Activated CD4-positive, CD25-positive, alpha-beta regulatory T cell treated with anti-CD3 and anti-CD28 coated beads, Interleukin-2, amount 50 U/mL, for 16 hours (primary cell): ENCODE measurements at places on chromosomes 2 and 18.

GRCh38 chr2:191800874-191801273 lies 46.0 kb downstream of the CAVIN2 start:
- DNase-seq, result no peak

DNA sequence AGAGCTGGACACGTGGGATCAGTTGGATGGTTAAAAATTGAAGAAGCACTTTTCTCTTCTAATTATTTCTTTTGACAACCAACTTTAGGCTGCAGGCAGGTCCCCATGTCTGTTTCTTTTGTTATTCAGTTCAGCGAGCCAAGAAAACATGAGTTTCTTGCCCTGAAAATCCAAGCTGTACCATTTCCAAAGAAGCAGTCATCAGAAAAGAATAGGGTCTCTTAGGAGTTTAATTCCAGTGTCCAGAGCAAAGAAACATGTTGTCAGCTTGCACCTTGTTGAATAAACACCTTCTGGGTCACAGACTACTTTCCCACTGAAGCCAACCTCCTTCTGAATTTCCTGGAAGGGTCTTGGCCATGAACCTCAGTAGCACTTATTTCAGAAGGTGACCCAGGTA lies 170.5 kb upstream of the COPS8 start:
- DNase-seq, result no peak

GRCh38 chr18:73791081-73791480 lies 356.6 kb downstream of the FBXO15 start:
- no peak for DNase-seq

GRCh38 chr18:23406271-23406787 lies 46.8 kb upstream of the RIOK3 start:
- no peak for DNase-seq

GRCh38 chr18:63407734-63408133 lies 14.5 kb downstream of the VPS4B start:
- no peak for DNase-seq

- DNase-seq, result no peak
Observed at GRCh38 chr2:32632089-32632488, 4.2 kb downstream of the TTC27 start.

- no peak for DNase-seq
Observed at GRCh38 chr2:218782528-218782844, 539 bp downstream of the CYP27A1 start.

- DNase-seq, result no peak
Observed at GRCh38 chr2:38301340-38301968, 75.6 kb downstream of the ATL2 start.

DNA sequence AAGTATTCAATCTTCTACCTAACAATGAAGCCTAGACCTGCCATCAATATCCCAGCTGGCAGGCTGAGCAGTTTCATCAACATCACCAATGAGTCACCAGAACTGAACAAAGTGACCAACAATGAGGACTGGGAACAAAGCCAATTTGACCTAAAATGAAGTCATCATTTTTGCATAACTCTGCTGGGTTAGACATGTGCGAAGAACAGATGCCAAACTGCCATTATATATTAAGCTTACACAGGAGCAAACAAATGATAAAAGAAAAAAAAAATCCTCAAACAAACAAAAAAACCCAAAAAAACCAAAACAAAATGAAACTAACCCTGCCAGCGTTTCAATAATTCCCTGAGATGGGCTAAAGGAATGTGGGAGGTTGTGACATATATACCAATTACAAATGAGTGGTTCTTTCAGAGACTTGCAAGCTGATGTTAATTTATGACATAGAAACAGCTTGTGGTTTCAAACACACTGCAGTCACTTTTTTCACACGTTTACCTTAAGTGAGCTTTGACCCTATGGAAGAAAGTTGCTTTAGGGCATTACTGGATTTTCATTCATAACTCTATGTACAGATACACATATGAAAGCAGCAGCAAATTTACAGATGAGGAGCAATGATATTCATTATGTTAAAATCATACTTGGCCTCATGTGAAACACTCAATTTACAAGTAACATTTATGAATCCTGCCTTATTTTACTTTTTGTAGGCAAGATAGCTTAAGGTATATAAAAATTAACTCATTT lies 56.9 kb upstream of the CCDC141 start:
- no peak for DNase-seq

GRCh38 chr2:240629968-240630770 lies 4.9 kb downstream of the GPR35 start:
- DNase-seq, result no peak

DNA sequence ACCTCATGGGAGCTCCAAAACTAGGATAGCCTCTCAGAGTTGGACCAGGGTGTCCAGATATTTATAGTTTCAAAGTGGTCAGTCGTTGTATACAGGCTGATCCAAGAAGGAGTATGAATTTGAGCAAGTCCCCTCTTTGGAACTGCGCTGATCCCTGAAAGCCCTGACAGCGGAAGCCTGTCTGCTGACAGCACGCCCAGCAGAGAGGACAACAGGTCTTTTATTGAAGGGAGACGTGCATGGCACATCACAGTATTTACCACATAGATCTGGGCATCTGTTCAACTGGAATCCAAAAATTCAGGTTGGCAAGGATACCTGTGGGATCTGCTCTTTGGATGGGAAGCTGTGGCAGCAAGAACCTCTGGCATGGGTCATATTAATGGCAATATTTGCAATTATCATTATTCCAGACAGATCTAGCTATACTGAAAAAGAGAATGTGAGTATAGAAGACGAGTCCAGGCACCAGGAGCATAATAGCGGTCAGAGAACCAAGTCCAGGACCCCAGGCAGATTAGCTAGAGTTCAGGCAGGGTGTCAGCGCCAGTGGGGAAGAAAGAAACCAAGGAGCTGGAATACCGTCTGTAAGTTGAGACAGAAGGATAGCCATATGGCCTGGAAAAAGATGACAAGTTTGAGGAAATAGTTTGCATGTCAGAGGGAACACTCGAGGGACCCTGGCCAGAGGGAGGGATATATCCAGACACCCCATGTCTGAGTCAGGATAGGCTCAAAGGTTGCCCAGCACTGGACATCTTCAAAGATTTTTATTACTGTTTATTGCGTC lies 260.4 kb upstream of the FANCL start:
- no peak for DNase-seq

- no peak for DNase-seq
Observed at GRCh38 chr18:43760010-43760409, 482.7 kb upstream of the SYT4 start.

DNA sequence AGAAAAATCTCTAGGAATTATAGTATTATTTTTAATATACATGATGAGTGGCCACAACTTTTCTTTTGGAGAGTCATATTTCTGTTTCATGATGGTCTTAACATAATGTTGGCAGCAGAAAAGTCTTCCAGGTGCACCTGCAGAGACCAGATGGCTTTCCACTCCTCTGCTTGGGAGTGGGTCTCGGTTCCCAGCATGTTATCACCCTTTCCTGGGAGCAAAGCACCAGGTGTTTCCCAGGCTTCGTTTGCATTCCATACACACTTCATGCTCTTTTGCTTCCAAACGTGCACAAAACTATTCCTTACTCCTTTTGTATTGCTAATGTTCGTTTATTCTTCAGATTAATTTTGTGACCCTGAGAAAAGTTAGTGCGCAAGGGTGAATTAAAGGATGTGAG lies 305.2 kb downstream of the CDH2 start:
- DNase-seq, result no peak

DNA sequence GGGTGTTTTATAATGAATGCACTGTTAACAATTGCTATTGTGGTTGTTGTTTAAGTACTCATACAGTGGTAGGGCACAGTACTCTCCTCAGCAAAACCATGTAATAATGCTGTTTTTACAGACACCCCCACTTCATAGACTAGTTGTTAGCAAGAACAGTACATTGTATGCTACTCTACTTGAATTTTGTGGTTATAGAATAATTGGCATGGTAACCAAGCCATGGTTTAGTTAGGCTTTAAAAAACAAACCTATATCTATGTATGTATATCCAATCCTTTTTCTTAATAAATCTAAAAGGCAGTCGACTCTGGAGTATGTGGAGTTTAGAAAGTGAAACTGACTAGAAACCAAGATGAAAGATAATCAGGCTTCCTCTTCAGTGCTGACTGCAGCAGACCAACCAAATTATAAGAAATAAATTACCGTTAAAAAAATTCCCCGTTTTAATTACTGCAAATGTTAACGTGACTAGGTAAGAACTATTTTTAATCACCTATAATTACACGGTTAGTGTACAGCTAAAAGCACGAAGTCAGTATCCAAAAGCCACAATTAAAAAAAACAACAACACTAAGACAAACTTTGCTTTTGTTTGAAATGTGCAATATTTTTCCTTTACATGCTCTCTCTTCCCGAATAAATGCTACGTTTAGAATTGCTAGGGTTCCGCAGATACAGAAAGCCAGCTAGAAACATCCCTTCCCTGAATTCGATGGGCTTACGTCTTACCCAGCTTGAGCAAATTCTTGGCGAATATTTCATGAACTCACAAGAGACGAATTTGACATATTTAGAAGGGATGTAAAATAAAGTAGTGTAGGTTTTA lies 113.3 kb upstream of the SERTAD2 start:
- DNase-seq, result no peak

DNA sequence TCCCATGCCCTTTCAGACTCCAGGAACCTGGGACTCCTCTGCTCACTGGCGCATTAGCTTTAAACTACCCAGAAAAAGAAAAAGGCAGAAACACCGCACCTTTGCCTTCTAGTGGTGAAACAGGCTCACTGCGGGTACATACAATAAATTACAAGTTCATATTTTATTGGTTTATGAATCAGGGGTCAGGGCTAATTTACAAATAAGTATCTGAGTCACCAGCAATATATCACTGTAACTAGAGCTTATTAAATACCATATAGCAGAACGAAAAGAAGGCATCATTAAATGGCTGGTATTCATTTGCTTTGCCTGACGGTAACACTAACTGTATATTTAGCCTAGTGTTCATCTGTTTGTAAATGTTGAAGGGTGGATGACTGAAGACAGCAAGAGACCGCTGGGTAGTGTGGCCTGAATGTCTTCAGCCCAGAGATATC lies 26.9 kb upstream of the DTNB start:
- DNase-seq, result no peak

DNA sequence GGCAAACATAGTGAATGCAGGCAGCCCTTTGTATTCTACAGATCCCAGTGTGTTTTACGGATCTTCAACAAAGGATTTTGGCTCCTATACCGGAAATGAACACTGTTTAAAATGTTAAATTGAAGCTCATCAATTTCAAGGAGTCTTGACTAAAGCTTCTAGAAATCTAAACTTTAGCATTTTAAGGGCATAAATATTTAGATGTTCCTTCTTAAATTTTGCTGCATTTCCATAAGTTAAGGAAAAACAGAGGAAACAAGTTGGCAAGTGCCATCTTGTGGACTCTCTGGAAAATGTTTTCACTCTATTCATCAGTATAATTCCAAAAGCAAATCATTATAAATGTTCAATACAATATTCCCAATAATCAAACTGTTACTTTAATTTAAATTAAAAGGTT lies 19.6 kb downstream of the CHN1 start:
- no peak for DNase-seq

DNA sequence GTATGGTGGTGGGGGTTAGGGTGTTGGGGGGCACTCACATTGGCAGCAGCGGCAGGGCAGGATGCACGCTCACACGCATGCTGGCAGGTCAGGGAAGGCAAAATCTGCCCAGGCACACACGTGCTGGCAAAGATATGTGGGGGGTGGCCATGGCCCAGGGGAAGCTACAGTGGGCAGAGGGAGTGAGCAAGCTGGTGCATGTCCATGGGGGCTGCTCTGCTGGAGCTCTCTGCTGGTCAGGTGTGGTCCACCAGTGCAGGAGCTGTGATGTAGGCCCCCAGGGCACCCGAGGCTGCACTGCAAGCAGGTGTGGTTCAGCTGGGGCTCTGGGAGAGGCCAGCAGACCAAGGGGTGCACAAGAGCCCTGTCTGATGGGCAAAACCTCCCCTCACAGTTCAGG lies 491.5 kb upstream of the TNP1 start:
- DNase-seq, result no peak

DNA sequence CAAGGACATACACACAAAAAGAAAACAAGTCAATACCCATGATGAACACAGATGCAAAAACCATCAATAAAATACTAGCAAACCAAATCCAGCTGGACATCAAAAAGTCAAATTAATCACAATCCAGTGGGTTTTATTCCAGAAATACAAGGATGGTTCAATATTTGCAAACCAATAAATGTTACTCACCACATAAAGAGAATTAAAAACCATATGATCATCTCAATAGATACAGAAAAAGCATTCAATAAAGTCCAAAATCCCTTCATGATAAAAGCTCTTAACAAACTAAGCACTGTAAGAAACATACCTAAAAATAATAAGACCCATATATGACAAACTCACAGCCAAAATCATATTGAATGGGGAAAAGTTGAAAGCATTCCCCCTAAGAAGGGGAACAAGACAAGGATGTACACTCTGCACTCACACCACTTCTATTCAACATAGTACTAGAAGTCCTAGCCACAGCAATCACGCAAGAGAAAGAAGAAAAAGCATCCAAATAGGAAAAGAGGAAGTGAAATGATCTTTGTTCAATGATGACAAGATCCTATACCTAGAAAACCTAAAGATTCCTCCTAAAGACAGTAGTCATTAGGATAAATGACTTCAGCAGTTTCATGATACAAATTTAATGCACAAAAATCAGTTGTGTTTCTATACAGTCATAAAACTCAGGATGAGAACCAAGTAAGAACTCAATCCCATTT lies 62.6 kb downstream of the TRAPPC8 start:
- DNase-seq, result no peak

GRCh38 chr2:58032764-58033080 lies 13.9 kb upstream of the VRK2 start:
- DNase-seq, result no peak

GRCh38 chr2:132519566-132519965 lies 103.0 kb downstream of the GPR39 start:
- DNase-seq, result no peak

GRCh38 chr2:109646961-109647360 lies 32.8 kb downstream of the SOWAHC start:
- DNase-seq, result no peak

- DNase-seq, result no peak
Observed at GRCh38 chr2:234534515-234534914, 37.6 kb upstream of the ARL4C start.

DNA sequence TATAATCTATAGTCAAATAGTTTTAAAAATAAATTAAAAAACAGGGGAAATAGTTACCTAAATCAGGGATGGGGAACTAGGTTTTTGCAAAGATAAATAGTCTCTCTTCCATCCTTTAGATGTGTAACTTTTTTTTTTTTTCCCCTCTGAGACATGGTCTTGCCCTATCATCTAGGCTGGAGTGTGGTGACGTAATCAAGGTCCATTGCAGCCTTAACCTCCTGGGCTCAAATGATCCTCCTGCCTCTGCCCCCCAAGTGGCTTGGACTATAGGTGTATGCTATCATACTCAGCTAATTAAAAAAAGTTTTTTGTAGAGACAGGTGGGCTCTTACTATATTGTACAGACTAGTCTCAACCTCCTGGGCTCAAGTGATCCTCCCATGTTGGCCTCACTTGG lies 316.5 kb downstream of the CCDC85A start:
- no peak for DNase-seq

- DNase-seq, result no peak
Observed at GRCh38 chr2:165357758-165358157, 111.7 kb upstream of the CSRNP3 start.

DNA sequence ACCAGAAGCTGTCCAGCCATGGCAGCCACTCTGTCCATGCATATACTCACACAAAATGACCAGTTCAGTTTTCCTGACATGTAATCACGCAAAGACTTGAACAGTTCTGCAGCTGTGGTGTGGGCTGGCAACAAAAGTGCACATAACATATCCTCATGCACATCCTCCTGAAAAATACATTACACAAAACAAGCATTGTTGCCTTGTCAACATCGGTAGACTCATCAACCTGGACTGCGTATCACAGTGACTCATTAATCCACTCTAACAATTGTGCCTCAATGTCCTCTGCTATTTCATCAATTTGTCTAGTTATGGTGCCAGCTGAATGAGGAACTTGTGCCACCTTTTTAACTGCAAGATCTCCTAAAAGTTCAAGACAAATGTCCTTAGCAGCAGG lies 19.5 kb downstream of the RBKS start:
- DNase-seq, result no peak
